ENCODE measurements at places on chromosomes 11 and 22.

GRCh38 chr11:35347921-35348331 is 71.4 kb downstream of the SLC1A2 start:
- no peak for DNase-seq

GRCh38 chr11:93039531-93040240 is 70.2 kb downstream of the MTNR1B start:
- DNase-seq: no peak

GRCh38 chr11:100769617-100770016 is 82.5 kb downstream of the ARHGAP42 start:
- DNase-seq: no peak

- DNase-seq: no peak
Measured at GRCh38 chr11:130830566-130830965, 85.7 kb downstream of the SNX19 start.

GRCh38 chr22:39155421-39155820 is 2.9 kb upstream of the CBX7 start:
- no peak for DNase-seq

GRCh38 chr22:20573833-20574615 is 66.6 kb downstream of the MED15 start:
- no peak for DNase-seq

- DNase-seq: no peak
Measured at GRCh38 chr11:31060880-31061279, 308.7 kb downstream of the DCDC1 start.

GRCh38 chr11:96188243-96189006 is 154.6 kb downstream of the MAML2 start:
- no peak for DNase-seq

- DNase-seq: no peak
Measured at GRCh38 chr11:47078751-47079521, 97.7 kb downstream of the ARFGAP2 start.

All from HuH-7 (cell line).